ENCODE measurements at places on chromosomes 2 and 18.
A peak's percentile ranks its signal among the peaks of the same experiment; 100 is the strongest.

DNA sequence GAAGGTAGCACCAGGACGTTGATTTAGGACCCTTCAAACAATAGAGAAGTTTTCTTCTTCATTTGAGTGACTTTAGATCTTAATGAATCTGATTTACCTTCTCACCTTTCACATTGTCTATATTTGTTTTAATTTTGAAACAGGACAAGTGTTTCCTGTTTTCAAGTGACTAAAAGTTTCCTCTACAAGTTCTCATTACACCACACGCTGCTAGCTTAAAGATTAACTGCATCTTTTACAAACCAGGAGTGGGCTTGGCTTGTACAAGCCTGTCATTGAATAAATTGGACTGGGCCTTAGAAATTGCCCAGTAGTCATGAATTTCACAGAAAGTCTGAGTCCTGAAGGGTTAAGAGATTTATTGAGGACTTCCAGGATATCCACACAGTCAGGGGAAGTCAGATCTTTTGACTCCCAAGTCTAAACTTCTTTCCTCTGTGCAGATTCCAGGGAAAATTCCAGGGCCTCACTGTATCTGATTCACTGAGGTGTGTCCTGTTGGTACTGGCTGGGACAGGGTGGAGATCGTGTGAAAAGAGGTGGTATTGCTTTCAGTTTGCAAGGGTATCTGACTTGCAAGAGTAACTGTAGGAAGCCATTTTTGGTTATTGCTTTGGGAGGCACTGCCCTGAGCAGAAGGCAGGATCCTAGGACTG, 3.4 kb downstream of the SGPP2 start:
- DNase-seq: no peak

DNA sequence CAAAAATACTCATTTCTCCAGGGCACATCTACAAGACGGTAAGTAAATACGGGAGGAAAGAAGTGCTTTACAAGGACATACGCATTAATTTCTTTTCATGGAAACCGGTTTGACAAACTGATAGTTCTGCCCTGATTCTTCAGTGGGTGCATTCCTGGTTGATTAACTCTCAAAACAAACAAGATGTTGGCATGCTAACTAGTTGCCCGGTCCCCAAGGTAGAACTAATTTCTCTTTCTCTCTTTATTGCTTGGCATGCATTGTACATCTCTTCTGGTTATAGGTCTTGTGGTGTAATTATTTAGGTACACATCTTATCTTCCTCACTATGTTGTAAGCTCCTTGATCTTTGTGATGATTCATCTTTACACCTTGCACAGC, 46.9 kb upstream of the SPATS2L start:
- DNase-seq: no peak

DNA sequence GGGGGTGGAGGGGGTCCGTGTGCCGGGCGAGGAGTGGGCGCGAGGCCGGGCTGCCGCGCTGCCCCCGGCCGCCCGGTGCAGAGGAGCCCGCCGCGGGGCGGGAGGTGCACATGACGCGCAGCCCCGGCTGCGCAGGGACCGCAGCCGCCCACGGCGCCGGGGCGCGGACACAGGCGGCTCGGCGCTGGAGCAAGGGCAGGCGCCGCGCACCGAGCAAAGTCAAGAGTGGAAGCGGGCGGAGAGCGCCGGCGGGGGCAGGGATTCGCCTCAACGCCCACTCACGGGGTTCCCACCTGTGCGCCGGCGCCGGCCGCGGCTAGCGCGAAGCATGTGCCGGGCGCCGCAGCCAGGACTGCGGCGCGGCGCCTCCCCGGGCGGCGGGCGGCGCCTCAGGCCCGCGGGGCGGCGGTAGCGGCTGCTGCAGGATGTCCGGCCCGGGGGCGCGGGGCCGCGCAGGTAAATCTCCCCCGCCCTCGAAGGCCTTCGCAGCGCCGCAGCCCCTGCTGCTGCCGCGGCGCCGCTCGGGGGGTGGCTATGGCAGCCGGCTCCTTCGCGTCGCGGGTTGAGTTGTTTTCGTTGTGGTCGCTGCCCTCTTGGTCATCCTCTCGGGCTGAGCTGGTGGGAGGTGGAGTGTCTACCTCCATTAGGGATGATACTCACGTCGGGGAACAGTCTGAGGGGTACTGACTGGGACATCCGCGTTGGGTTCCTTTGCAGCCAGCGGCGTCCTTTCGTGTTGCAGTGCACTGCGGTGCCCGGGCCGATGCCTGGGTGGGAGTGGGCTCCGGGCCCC, 216.3 kb upstream of the DTNA start:
- DNase-seq: no peak

DNA sequence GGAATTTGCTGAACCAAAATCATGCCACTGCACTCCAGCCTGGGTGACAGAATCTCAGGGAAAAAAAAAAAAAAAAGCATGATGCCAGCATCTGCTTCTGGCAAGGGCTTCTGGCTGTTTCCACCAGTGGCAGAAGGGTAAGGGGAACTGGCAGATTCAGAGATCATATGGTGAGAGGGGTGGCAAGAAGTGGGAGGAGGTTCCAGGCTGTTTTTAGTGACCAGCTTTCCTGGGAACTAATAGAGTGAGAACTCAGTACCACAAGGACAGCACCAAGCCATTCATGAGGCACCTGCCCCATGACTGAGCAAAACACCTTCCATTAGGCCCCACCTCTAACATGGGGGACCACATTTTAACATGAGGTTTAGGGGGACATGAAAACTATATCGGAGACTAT, 18.4 kb upstream of the CLASP1 start:
- no peak for DNase-seq

DNA sequence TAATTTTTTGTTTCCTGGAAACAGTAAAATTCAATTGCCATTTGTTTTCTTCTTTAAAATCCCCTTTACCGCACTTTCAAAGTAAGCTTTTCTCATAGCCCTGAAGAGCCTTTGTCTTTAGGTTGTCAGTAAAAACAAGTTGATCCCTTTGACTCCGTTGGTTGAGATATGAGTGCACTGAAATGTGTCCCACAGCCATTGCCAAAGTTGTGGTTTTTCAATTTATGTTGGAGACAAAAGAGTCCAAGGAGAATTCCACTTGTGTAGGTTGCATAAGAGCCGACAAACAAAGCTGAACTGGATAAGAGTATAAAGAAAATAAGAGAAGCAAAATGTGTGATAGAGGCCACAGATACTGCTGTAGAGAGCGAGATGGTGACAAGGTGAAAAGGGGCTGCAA, 26.1 kb upstream of the HNMT start:
- no peak for DNase-seq

- DNase-seq: no peak
Measured at GRCh38 chr2:108267101-108267500, 21.6 kb upstream of the SULT1C2 start.

DNA sequence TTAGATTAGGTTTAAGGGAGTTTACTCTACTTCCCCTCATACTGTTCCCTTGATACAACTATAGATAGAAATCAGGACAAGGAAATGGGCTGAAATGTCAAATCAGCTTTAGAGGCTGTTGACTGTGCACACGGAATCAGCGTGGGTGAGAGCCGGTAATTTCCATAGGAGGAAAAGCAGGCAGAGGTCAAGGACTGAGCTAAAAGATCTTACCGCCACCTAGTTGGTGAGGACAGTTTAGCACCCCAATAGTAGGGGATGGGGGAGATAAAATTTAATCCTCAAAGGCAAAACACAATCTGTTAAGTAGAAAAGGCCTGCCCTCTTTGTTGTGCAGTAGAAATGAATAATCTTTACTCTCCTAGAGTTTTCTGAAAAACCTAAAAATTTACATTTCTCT, 1154.5 kb upstream of the CHAC2 start:
- DNase-seq: no peak

GRCh38 chr2:191303140-191304005, 58.2 kb downstream of the MYO1B start:
- no peak for DNase-seq

- no peak for DNase-seq
Measured at GRCh38 chr2:127053731-127054603, 53.0 kb downstream of the BIN1 start.

GRCh38 chr18:73414598-73414997, 546.8 kb upstream of the NETO1 start:
- no peak for DNase-seq

DNA sequence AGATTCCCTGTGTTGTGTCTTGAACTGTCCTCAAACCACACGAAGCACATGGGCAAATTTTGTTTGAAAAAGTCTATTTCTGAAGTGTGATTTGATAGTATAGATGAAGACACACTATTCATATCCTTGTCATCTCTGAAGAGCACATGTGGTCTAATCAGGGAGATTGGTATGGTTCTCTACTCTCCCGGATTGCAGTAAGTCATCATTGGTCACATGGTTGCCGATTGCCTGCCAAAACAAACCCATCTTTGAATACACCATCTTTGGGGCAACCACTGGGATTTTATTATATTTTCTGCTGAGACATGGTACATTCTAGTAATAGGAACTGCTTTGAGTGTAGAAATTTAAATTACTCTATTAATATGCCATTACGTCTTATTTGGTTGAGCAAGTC, 186.9 kb downstream of the MYO1B start:
- DNase-seq: no peak

- DNase-seq: no peak
Measured at GRCh38 chr2:199148076-199148845, 309.5 kb downstream of the SATB2 start.

GRCh38 chr2:142031656-142032055, 99.2 kb downstream of the LRP1B start:
- no peak for DNase-seq

- no peak for DNase-seq
Measured at GRCh38 chr2:37892436-37893114, 32.5 kb upstream of the RMDN2 start.

GRCh38 chr2:13572466-13572865, 855.7 kb downstream of the TRIB2 start:
- no peak for DNase-seq

DNA sequence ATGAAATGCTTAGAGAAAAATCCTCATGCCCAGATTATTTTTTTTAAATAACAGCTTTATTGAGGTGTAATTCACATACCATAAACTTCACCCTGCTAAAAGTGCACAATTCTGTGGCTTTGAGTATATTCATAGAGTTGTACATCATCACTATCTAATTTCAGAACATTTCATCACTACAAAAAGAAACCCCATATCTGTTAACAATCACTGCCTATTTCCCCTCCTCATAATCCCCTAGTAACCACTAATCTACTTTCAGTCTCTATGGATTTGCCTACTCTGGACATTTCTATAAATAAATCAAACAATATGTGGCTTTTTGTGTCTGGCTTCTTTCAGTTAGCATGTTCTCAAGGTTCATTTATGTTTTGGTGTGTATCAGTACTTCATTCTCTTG, 51.4 kb downstream of the OSBPL1A start:
- no peak for DNase-seq

- no peak for DNase-seq
Measured at GRCh38 chr2:226618875-226619605, 180.6 kb downstream of the IRS1 start.

DNA sequence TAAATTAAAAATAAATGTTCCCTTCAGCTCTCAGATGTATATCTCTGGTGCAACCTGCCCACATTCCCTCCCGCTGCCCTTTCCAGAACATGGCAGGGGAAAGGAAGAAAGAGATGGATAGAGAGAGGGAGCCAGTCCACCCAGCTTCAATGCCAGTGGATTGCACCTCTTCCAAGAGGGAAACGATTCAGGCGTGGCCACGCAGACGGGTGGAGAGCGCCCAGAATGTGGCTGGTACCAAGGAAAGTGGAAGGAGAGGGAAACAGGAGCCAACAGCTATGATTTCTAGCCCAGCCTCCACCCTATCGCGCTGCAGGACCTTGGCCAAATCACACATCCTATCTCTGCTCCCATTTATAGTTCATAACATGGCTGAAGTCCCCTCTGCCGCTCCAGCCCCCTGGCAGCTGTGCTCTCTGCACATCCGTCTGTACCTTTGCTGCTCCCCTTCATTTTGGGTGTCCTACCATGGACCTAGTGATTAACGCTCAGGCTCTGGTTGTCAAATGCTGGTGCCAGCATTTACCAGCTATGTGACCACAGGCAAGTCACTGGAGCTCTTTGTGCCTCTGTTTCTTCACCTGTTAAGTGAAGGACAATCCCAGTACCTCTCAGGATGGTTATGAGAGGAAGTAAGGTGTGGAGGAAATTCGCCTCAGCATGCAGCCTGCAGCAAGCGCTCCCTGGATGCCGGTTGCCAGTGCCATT, 66.5 kb downstream of the SFXN5 start:
- DNase-seq: no peak

- DNase-seq: peak; percentile 34
Measured at GRCh38 chr2:12718015-12718671, 1.4 kb downstream of the TRIB2 start.

- DNase-seq: no peak
Measured at GRCh38 chr2:97979904-97980303, 15.8 kb downstream of the TMEM131 start.

- no peak for DNase-seq
Measured at GRCh38 chr2:174602745-174603144, 5.1 kb upstream of the WIPF1 start.

DNA sequence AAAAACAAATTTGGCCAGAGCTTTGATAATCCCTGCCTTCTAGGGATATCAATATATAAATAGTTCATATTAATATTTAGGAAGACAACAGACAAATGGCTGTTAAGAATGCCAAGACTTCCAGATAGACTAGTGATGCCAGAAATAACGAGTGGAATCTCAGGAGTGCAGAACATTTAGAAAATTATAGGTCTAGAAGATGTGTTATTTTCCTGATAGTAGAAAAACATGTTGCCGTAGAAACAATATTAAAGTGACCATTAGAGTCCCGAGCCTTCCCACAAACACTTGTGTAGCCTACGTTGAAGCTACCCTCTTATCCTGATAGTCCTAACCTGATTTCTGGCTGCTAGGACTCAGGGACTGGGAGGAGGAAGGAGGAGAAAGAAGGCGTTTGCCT, 54.3 kb upstream of the ITGA6 start:
- no peak for DNase-seq

DNA sequence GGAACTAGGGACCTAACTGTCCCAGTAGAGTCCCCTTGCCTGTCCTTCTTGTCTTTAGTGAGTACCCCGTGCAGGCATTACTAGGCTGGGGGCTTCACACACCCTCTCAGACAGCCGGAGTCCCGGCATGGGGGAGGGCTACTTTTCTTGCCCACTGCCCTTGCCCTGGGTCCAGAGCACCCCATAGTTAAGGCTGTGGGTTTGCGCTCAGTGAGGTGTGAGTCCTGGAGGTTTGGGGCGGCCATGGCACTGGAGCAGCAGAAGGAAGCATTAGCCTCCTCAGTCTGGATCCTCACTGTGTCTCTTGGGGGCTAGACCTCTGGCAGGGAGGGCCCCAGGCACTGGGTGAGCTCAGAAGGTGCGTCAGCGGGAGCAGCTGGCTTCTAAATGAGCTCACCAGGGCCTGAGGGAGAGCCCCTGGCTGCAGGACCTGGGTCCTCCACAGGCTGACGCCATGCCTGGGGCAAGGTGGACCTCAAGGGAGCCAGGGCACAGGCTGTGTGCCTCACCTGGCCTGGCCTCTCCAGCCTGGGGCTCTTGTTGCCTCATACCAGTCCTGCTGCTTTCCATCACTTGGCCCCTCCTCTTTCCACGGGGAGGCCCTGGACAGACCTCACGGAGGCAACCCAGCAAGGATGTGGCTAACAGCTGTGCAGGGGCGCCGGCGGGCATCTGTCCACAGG, 27.4 kb downstream of the HS6ST1 start:
- DNase-seq: no peak

DNA sequence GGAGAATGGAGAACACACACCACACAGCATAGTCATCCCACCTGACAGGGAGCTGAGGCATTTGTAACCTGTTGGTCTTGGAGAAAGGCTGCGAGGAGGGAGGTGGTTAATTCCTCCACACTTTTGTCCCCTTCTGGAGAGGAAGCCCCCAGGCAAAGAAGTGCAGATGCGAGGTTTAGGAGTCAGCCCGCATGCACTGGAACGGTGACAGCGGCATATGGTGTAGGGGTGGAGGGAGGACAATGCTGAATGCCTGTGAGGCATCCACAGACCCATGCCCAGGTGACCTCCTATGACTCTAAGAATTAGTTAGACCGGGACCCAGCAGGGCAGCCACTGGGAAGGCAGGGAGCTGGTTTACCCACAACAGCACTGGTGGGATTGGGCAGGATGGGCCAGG, 12.2 kb downstream of the SPATA3 start:
- no peak for DNase-seq
